ENCODE measurements at places on chromosomes 6 and 20. TPM values are rescaled to one million over a fixed set of nuclear protein-coding genes. Genes with fewer than 3 reads are reported as not detected.

Gene SRMS
- total RNA-seq, result not detected

Gene VSTM2L
- 0.27 TPM for total RNA-seq

Gene OLIG3
- not detected for total RNA-seq

Gene WFDC2
- not detected for total RNA-seq

Gene HLA-G
- total RNA-seq, result not detected

Gene SYTL3
- total RNA-seq, result 5.5 TPM

Gene HLA-DOA
- not detected for total RNA-seq

Gene LAMA4
- 28.6 TPM for total RNA-seq

Gene METTL24
- not detected for total RNA-seq

Gene SH3BGRL2
- 4.8 TPM for total RNA-seq

Gene SYNCRIP
- total RNA-seq, result 130 TPM

Gene DEFB121
- not detected for total RNA-seq

Gene TBX18
- total RNA-seq, result 5.9 TPM

Gene ACSS2
- total RNA-seq, result 23.8 TPM

Gene EPB41L1
- 19.8 TPM for total RNA-seq

Gene CFAP61
- 0.35 TPM for total RNA-seq

Gene MRAP2
- total RNA-seq, result 0.43 TPM

Gene EZR
- total RNA-seq, result 253 TPM

Gene LCA5
- 0.37 TPM for total RNA-seq

Gene PTCRA
- not detected for total RNA-seq

Gene RBM24
- total RNA-seq, result 0.13 TPM

Gene SAMD3
- total RNA-seq, result 5.0 TPM

Gene RNF5
- total RNA-seq, result 44.9 TPM

Gene GSTA2
- not detected for total RNA-seq

Gene GSTA3
- not detected for total RNA-seq

Gene MDFI
- total RNA-seq, result 45.8 TPM

Gene COL19A1
- 0.07 TPM for total RNA-seq

Gene BNIP5
- not detected for total RNA-seq

Gene HAO1
- not detected for total RNA-seq

Gene RFX6
- total RNA-seq, result not detected

Gene PAK5
- not detected for total RNA-seq

Gene PTK6
- total RNA-seq, result not detected

Gene EFCAB8
- total RNA-seq, result not detected

Gene FAM184A
- 0.03 TPM for total RNA-seq

Gene CLPSL1
- total RNA-seq, result not detected

Gene PPP1R16B
- 0.03 TPM for total RNA-seq

Gene APOM
- 2.5 TPM for total RNA-seq

Gene NOX3
- not detected for total RNA-seq

Gene TCF21
- total RNA-seq, result 0.03 TPM

Gene CYP24A1
- 0.03 TPM for total RNA-seq

Gene PRICKLE4
- total RNA-seq, result 0.39 TPM

Gene ZBTB46
- 0.19 TPM for total RNA-seq

Gene RPS6KA2
- total RNA-seq, result 3.2 TPM

Data from HT1080 (cell line).